CD4-positive, alpha-beta T cell treated with Interleukin-12 subunit alpha and Interleukin-12 subunit beta, for 1 hour (primary cell): ENCODE measurements at places on chromosomes 11 and 22.
A peak's percentile ranks its signal among the peaks of the same experiment; 100 is the strongest.

DNA sequence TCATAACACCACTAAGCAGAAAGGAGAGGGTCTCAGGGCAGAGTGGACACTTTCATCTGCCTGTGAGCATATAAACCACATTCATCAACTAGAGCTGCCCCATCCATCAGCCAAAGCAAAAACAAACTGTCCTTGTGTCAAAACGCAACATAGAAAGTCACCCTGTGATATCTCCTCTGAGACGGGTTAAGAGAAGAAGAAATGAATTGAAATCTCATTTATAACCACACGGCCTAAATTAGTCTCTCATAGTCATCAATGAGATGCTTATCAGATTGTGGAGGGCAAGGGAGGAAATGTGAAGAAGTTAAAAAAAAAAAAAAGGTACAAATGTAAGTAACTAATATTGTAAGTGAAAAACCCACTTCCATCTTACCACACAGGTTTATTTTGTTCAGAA, 75.7 kb downstream of the SIK3 start:
- peak; percentile 60 for DNase-seq

- no peak for DNase-seq
These were observed 50.6 kb downstream of the C11orf58 start for GRCh38 chr11:16789063-16789420.

DNA sequence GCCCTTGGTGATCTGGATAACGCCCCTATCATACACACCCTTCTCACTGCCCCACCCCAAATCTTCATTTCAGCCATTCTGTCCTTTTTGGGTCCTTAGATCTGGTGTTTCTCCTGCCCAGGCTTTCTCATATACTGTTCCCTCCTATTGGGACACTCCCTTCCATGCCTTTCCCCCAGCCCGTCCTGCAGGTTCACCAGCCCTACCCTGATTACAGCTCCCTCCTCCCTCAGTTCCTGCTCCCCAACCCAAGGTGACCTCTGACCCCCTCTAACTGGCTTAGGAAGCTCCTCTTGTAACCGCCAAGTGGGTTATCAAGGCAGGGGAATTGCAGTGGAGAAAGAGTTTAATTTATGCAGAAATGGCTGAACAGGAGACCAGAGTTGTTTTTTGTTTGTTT, 13.0 kb downstream of the MTFP1 start:
- DNase-seq = no peak

- no peak for DNase-seq
These were observed 41.7 kb downstream of the IRAG1 start for GRCh38 chr11:10651656-10652361.

DNA sequence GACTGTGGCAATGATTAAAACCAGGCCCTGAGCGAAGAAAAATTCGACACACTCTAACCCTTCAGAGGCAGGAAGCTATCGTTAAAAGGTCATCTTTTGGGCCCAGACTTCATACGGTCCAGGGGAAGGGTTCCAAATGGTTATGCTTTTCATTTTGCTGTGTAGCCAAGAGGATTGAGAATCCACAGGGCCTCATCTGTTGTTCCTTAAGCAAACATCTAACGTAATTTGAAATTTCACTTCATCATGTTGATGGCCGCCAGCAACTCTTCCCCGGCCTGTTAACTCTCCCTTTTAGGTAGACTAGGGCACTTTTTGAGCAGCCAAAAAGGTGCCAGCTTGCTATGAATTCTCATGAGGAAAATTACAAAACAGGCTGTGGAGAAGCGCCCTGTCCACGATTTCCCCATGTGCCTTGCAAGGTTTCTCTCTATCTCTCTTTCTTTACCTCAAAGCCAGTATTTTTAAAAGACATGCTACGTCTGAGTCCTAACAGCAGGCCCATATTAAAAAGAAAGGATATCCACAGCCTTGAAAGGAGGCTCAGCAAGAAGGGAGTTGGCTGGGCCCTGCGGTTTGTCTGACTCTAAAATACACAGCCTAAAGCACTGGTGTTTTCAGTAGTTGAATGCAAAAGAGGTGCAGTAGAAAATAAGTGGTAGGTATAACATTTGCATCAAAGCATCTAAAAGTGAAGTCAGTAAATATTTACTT, 356.3 kb upstream of the NARS2 start:
- no peak for DNase-seq

- no peak for DNase-seq
These were observed 14.4 kb upstream of the CDC42EP1 start for GRCh38 chr22:37545703-37546436.

GRCh38 chr22:37254867-37255233, 10.8 kb upstream of the RAC2 start:
- DNase-seq = no peak

- no peak for DNase-seq
These were observed 1.8 kb downstream of the RCN1 start for GRCh38 chr11:32092581-32093170.
